ENCODE measurements at places on chromosomes 12 and 14.

DNA sequence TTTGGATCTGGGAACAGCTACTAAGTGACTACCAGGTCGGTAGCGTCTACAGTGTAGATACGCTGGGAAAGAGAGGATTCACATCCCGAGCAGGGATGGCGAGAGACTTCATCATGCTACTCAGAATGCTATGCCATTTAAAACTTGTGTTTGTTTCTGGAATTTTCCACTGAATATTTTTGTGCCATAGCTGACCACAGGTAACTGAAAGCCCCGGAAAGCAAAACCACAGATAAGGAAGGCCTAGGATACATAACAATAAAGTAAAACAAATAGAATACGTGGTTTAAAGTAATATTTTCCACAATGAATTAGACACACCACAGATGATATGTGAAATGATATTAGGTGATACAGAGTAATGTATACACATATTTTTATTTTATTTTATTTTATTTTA is 7.9 kb upstream of the HCAR1 start:
- DNase-seq: no peak

DNA sequence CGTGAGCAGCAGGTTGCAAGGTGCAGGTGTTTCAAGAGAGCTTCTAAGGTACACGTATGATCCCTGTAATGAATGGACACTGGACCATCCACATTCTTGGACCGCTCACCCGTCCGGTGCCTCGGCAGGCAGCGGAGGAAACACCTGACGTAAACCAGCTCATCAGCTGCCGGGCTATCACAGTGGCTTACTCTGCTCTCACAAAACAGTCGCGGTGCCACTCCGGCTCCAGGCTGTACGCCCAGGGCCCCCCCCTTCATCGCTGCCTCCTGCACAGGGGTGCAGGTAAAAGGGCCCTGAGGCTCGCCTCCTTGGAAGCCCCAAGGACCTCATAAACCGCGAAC is 436 bp downstream of the VPS33A start:
- no peak for DNase-seq

GRCh38 chr14:86788224-86788623 is 1204.8 kb downstream of the GALC start:
- no peak for DNase-seq

DNA sequence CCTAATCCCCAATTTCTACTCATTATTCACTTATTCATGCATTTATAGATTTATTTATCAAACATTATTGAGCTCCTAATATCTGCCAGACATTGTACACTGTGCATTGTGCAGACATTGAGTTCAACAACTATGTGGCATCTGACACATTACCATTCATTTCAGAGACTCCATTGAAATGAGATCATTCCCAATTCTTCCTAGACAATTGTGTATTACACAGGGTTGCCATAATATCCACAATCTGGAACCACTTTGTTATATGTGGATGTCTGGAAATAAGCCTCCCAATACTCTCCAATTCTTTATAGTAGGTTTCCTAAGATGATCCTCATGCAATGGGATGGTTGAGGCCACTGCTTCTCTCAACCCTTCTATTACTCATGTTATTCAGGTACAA is 165.0 kb downstream of the OTOGL start:
- no peak for DNase-seq

DNA sequence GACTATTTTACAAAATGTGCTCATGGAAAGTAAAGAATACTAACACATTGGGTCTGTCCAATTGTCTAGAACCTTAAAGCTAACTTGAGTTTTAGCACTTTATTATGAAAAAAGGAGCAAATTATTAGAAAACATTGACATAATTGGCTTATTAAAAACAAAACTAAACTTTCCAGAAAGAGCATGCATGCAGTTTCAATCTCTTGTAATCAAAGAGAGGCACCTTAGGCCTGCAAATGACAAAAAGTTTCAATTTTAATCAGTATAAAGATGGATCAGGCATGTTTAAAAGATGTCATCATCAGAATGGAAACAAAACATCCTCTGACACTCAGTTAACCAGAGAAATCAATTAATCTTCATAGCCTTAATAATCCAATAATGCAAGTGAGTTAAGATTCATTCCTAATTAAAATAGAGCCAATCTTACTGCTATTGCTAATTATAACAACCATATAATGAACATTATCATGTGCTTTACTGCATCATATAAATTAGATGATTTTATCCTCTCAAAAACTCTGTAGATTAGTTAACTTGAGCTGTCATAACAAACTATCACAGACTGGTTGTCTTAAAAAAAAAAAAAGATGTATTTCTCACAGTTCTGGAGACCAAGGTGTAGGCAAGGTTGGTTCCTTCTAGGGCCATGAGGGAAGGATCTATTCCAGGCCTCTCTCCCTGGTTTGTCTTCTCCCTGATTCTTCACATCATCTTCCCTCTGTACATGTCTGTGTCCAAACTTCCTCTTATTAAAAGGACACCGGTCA is 131.4 kb downstream of the RPAP3 start:
- DNase-seq: no peak

- no peak for DNase-seq
Measured at GRCh38 chr14:104939666-104940410, 15.2 kb downstream of the PLD4 start.

- DNase-seq: no peak
Measured at GRCh38 chr12:3149515-3150307, 72.5 kb downstream of the TSPAN9 start.

- DNase-seq: no peak
Measured at GRCh38 chr12:91272461-91273063, 89.9 kb upstream of the DCN start.

- no peak for DNase-seq
Measured at GRCh38 chr12:9383585-9383984, 175.4 kb upstream of the PZP start.

GRCh38 chr12:92042791-92043531 is 102.7 kb downstream of the BTG1 start:
- DNase-seq: no peak

DNA sequence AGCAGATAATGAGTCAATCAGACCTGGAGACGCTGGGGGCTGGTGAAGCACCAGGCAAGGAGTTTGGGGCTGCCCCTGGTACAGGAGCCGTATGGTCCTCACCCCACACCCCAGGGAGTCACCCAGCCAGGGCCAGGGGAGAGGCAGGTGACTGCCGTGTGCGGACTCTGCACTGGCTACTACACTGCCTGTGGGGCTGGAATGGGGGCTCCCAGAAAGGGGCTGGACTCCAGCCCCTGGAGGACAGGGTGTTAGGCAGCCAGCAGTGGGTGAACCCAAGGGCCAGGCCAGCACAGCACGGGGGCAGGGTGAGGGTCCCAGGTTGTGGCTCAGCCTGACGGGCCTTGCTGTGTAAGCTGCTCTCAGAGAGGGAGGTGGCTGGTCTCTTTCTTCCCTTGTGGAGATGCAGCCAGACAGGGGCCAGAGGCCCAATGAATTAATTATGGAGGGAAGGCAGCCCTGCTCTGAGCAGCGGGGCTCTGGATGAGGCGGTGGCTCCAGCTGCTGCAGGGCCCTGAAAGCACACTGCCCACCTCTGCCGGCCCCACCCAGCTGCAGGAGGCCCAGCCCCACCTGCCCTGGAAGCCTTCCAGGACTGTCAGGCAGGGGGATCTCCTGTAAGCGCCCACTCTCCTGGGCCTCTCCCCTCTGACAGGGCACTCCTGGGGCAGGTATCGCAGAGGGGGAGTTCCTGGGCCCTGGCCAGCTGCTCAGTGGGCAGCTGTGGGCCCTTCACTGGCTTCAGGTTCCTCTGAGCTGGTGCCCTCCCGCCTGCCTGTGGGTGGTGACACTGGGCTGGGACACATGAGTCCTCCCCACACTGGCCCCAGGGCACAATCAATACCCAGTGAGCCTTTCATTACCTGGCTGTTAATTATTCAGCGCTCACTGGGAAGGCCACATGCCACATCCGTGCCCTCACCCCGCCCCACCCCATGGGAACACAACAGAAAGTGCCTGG is 142.5 kb upstream of the C14orf180 start:
- DNase-seq: no peak

GRCh38 chr12:48901278-48901677 is 24.0 kb downstream of the FKBP11 start:
- DNase-seq: no peak

DNA sequence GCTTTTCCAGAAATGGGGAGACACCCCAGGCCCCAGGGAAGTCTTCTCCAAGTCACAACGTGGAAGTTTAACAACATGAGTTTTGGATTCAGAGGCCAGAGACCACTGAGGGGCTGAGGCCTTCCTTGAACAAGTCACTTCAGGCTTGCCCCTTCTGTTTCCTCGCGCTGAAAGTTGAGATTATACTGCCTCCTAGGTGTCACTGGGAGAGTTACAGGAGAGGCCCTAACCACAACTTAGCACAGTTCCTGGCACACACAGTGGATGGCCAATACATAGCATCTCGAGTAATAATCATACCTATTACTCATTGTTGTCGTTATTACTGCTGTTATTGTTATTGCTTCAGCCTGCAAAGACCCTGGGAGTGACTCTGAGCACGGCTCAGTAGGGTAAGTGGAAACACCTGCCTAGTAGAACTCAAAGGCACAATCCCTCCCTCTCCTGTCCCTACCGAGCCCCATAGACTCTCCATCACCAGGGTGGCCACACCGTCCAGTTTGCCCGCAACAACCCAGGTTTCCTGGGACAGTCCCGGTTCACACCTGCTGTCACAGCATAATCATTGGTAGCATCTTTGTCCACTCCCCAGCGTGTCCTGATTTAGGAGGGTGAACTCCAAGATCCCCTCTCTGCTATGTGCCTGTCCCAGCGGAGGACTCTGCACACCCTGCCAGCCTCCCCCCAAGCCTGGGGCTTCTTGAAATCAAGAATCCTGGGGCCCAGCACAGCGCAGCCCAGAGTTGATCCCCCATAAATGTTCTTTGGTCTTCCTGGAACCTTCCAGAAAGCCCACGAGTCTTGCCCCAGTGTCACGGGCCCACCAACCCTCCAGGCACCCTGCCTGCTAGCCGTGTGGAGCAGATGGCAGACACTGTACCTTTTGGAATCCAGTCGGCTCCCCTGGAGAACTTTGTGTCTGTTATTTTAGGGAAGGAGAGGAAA is 85.0 kb downstream of the SYNE3 start:
- DNase-seq: no peak

DNA sequence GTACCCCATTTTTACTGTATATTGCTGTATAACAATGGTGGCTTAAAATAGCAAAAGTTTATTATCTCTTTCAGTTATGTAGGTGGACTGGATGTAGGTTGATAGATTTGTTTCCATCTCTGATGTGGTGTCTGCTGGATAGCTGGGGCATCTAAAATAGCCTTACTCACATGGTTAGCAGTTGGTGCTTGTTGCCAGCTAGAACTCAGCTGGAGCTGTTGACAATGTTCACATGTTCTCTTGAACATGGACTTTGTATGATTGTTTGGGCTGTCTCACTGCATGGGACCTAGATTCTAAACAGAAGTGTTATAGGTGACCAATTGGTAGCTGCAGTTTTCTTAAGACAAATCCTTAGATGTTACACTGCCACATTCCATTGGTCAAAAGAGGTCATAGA is 126.9 kb downstream of the GPHN start:
- DNase-seq: no peak
